Memory B cell (primary cell): ENCODE measurements at places on chromosomes 1 and 21.
A peak's percentile ranks its signal among the peaks of the same experiment; 100 is the strongest.

GRCh38 chr1:159408862-159409400, 23.1 kb upstream of the OR10J4 start:
- DNase-seq = no peak

- peak; percentile 49 for DNase-seq
Observed at GRCh38 chr1:117654493-117655219, 48.8 kb downstream of the TENT5C start.

GRCh38 chr1:184408580-184408979, 21.8 kb downstream of the C1orf21 start:
- no peak for DNase-seq

DNA sequence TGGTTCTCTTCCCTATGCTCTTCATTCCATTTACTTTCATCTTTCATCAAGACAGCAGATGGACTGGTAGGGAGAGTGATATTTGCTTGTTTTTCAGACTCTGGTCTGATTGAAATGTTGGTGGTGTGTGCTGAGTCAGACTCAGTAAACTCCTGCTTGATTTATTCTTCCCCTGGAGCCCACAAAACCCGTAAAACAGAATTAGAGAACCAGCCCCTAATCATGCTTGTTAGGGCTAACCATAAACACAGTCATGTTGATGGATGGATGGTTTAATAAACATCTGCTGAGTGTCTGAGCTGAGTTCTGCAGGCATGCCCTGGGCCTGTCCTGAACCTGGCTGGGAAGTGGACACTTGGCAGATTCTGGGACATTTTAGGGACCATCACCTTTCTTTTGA, 24.8 kb downstream of the NOS1AP start:
- no peak for DNase-seq

GRCh38 chr1:150513351-150513791, 2.2 kb upstream of the FALEC start:
- DNase-seq = no peak

GRCh38 chr1:21852282-21853130, 40.4 kb downstream of the LDLRAD2 start:
- peak; percentile 35 for DNase-seq

- DNase-seq = no peak
Observed at GRCh38 chr1:83053446-83053845, 945.5 kb downstream of the TTLL7 start.

DNA sequence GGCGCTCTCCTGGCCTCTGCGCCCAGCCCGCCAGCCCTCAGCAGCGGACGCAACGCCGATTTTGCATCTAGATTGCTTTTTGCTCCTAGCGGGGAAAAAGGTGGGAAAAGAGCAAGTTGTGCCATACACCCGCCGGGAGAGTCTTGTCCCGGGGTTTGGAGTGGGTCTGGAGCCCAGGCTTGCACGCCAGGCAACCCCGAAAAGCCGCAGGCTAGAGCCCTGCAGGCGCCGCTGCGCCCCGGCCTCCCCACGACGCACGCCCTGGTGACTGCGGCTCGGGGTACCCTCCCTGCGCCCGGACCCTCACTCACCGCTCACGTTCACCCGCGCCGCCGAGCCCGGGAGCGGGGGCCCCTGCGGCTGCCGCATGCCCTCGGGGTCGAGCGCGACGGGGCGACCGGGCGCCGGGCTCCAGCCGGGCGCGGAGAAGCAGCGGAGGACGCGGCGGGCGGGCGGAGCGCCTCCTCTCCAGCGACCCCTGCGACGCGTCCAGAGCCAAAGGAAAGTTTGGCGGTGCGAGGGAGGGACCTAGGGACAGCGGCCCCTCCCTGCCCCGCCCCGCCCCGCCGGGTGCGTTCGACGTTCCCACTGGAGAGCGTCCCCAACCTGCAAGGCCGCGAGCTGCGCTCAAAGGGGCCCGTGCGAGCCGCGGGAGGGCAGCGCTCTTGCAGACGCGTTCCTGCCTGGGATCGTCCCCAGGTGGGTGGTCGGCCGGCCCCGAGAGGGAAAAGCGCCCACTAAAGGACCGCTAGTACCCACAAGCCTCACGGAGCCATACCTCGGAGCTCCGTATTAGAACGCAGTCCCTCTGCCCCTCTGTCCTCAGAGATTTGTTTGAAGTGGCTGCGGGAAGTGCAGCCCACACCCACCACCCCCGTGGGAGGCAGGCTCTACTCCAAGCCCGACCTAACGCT, at the start of gene LPAR3:
TSS of gene LPAR3 (minus strand) at position 502 of the 914 bp plus-strand sequence. CDS start 27,086 bp downstream, outside the sequence.
- DNase-seq = no peak
